Breast epithelium (tissue), 4 donors: ENCODE measurements at places on chromosomes 6 and 20.

DNA sequence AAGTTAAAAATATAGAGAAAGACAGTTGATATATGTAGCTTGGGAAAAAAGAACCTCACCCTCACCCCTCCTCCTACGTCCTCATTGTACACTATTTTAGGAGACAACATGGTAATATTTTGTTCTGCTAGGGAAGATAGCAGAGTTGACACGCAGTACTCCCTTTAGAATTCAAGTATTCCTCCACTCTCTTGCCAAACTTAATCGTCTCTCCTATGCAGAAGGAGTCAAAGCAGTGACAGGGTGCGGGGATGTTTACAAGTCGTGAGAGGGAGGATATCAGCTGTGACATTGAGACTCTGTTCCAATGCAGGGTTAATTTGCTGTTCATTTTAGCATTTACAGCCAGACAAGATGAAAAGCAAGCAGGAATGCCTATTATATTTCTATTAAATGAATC, 97.5 kb downstream of the SOBP start:
- DNase-seq: no peak
- no peak overlapping the region for H3K4me3 ChIP-seq
- H3K36me3 ChIP-seq: no peaks in the 10 kb centered on the region
- H3K4me1 ChIP-seq: no peaks in the 10 kb centered on the region

GRCh38 chr6:102623201-102623600, 1229.7 kb downstream of the GRIK2 start:
- no peaks in the 10 kb centered on the region for H3K4me1 ChIP-seq
- H3K4me3 ChIP-seq: no peak overlapping the region
- DNase-seq: no peak
- no peak overlapping the region for H3K27ac ChIP-seq
- H3K36me3 ChIP-seq: no peaks in the 10 kb centered on the region

DNA sequence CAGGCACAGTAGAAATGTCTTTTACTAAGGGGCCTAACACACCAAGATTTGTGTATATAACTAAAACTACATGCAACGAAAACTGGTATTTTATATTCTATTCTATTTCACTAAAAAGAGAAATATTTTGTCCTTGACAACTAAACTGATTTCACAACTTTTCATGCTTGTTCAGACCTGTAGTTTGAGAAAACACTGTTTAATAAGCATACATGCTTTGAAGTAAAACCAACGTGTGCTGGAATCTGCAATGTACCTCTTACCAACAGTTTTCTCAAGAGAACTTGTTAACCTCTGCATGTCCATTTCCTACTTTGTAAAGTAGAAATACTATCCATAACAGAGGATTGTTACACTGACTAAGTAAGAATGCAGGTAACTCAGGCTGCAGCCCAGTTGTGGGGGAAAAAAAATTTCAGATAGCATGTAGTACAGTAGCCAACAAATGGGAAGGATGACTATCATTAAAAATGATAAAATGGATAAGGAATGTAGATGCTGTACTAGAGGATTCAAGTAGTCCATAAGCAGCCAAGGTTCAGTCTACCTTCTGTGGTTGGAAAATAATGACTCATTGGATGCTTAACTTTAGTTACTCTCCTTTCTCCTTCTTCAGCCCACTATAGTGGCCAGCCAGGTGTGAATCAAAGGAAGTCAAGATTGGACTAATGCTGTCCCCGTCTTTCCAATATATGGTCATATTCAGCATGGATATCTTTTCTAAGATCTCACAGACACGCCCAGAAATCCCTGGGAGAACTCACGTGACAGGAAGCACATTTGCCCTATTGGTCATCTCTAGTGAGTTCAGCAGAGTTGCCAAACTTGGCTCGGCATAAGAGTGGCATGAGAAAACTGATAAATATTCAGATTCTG, 65.2 kb downstream of the HFE start:
- H3K36me3 ChIP-seq: no peaks in the 10 kb centered on the region
- DNase-seq: no peak
- no peak overlapping the region for H3K4me3 ChIP-seq
- no peak overlapping the region for H3K27ac ChIP-seq

DNA sequence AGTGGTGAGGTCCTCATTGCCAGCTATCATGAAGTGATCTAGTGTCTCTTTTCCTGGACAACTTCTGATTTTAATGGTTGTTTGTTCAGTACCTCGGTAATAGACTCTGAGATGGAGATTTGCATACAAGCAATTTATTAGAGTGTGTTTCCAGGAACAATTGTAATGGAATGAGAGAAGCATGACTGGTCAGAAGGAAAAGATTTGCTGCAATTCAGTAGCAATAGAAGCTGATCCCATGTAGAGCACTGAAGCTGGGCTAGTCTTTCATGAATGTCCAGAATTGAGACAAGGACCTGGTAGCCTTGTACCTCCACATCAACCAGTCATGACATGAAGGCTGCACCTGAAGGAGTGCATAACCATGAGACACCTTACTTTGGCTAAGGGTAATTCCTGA, 526.5 kb downstream of the NKAIN2 start:
- no peaks in the 10 kb centered on the region for H3K4me1 ChIP-seq
- H3K4me3 ChIP-seq: no peak overlapping the region
- no peak overlapping the region for H3K27ac ChIP-seq
- H3K27me3 ChIP-seq: no peaks in the 10 kb centered on the region
- H3K36me3 ChIP-seq: peaks cover 4% of the 10 kb centered on the region

DNA sequence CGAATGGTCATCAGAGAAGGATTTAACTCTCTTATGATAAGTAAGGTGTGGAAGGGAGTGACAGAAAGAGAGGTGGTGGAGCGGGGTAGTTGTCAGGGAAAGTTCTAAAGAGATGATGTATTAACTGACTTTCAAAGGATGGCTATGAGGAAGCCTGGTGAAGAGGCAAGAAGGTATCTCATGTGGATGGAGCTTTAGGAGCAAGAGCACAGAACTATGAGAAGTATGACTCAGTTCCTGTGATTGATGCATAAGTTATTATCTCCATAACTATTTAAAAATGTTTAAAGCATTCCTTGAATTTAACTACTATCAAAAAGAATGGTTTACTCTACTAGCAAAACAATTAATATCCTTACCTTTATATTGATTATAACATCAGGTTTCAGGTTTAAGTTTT, 28.8 kb downstream of the AK9 start:
- no peak overlapping the region for H3K4me3 ChIP-seq
- no peaks in the 10 kb centered on the region for H3K27me3 ChIP-seq
- no peaks in the 10 kb centered on the region for H3K4me1 ChIP-seq
